Breast epithelium (tissue), 4 donors: ENCODE measurements at places on chromosomes 12 and 14.

GRCh38 chr12:57232156-57232756, 2.7 kb downstream of the SHMT2 start:
- DNase-seq = no peak

DNA sequence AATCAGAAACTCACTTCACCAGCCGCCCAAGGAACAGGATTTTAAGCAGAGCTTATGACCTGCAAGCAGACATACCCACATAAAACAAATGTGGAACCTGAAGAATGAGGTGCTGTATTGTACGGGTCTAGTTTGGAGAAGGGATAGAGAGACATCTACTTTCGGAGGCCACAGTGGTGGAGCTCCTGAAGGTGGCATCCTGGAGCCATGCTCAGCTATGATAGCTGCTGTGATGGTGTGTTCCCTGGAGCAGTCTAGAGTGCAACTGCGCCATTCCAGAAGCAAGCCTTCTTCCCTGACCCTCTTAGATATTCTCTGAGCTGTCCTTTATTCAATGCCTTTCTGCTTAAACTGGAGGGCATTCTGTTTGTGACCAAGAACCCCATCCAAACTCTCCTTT, 402.6 kb downstream of the FUT8 start:
- DNase-seq = no peak

DNA sequence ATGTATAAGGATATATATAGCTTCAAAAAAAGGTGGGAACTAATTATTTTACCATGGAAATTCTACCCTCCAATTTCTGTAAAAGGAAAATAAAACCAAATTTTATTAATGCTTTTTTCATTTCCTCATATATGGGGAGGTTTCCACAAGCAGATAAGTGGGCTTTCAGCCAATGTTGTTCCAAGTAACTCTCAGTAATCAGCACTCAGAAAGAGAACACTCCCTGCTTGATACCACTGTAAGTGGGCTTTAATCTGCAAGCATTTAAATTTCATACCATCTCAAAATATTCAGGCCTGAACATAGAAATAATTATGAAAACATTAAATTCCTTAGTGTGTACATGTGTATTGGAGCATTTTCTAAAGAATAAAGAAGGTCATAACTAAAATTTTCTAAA, 827.6 kb downstream of the C12orf50 start:
- no peak for DNase-seq

- no peak for DNase-seq
These were observed 2.3 kb downstream of the NPAS3 start for GRCh38 chr14:32940711-32941667.

DNA sequence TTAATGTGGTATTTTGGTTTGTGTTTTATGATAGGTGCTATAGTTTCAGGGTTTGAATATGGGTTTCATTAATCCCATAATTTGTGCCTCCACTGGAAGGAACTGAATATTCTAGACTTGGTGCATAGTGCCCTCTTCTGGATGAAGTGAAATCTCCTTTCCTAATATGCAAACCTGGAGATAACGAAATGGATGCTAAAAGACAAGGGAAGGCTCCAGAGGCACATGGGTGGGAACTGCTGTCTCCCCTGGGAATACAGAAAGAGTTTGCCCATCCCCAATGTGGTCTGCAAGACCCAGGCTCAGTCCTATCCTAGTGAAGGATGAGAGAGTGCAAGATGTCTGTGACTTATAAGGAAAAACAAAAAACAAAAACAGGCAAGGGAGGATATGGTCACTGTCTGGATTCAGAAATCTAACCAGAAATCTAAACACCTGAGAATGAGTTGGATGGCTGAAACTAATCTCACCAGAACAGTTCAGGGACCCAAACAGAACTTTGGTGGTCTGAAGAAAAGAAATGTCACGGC, 142.3 kb upstream of the TMPO start:
- DNase-seq = no peak

DNA sequence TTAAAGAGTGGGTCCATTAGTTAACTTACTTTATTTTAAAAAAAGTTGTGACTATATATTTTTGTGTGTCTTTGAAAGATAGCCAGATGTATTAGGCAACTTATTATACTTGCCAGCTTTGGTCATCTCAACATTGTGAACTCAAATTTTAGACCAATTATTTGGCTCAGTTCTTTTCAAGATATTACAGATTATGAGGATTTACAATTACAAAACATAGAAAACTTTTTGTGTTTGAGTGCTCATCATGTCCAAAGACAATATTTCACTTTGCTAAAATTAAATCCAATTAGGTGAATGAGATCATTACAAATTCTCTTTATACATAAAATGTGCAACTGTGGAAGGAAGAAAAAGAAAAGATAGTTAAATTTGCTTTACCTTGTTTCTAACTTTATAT, 18.3 kb upstream of the PDE3A start:
- no peak for DNase-seq

GRCh38 chr14:87688524-87688923, 304.5 kb downstream of the GALC start:
- DNase-seq = no peak

GRCh38 chr12:29159661-29160060, 10.6 kb downstream of the FAR2 start:
- DNase-seq = no peak

GRCh38 chr12:104672501-104673265, 215.9 kb downstream of the CHST11 start:
- DNase-seq = no peak

DNA sequence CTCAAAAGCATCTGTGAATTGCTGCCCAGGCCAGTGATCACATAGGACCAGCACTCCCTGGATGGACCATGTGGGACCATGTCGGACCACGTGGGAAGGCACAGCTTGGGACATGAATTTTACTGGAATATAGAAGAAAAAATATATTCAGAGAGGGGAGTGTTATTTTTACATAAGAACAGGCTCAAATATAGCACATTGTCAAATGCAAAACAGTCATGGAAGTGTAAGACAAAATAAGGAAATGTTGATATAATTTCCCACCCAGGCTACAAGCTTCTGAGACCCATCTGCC, 68.3 kb downstream of the CMKLR1 start:
- no peak for DNase-seq
